ENCODE measurements at places on chromosomes 12 and 14.

- DNase-seq = no peak
These were observed 67.4 kb downstream of the PHLDA1 start for GRCh38 chr12:75964150-75964549.

- no peak for DNase-seq
These were observed 78.5 kb upstream of the RASSF3 start for GRCh38 chr12:64531665-64532334.

DNA sequence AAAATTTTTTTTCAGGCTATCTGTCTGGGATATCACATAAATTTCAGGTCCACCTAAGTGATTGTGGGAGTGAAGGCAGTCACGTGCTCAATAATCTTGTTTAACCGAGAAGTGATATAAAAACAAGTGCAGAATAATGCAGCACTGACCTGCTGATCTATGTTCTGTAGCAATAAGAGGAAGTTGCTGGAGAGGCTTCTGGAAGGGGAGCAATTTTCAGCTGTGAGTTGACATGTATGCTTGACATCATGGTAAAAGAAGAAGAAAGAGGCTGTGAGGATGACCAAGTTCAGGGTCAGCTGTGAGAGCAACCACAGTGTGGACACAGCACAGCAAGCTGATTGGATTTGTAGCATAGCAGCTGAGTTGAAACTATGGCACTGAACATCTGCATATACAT is 172.0 kb upstream of the PELI2 start:
- no peak for DNase-seq

DNA sequence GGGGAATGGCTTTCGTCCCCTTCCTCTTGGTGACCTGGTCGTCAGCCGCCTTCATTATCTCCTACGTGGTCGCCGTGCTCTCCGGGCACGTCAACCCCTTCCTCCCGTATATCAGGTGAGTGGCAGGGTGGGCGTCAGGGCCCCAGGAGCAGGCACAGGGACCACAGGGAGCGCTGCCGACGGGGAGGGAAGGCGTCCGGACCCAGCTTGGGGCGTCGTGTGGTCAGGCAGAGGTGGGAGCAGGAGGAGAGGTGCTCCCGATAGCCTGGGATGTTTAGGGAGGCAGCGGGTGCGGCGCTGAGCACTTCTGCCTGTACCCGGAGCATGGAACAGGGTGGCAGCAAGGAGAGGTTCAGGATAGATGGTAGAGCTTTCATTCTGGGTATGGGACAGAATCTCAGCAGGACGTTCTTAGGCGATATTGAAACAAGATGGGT is 444 bp downstream of the DRAM1 start:
- no peak for DNase-seq
